ENCODE measurements at places on chromosomes 3 and 15.
A peak's percentile ranks its signal among the peaks of the same experiment; 100 is the strongest.

DNA sequence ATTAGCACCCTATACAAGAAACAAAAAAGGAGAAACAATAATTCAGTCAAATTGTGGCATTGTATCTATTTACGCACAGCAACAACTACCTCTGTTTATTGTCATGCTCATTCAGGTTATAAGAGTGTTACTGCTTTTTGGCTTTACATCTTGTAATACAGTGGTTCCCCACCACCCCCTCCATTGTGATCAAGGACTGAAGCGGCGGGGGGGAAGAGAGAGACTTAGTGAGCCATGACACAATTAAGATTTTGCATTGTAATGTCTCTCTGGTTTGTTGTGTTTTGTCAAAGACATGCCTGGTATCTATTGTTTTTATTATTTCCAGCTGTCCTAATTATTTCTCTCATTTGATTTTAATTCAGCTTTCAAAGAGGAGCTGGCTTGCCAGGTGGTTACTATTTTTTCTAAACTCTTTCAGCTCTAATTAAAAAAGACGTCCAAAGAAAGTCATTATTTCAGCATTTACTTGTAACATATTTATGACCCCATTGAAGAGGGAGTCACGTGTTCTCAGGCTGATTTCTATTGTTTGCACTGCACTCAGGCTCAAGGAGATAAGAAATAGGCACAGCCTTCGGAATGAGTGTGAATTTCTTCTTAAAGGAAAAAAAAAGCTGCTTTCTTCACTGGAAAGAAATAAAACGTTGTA is 234.4 kb upstream of the TBL1XR1 start:
- H3K36me3 ChIP-seq, result no peaks in the 10 kb centered on the region
- H3K4me1 ChIP-seq, result peaks cover 6% of the 10 kb centered on the region
- DNase-seq, result no peak
- no peak overlapping the region for H3K4me3 ChIP-seq
- no peaks in the 10 kb centered on the region for H3K27me3 ChIP-seq

- H3K4me3 ChIP-seq, result no peak overlapping the region
- H3K27ac ChIP-seq, result peak overlapping the region; percentile 64
- no peaks in the 10 kb centered on the region for H3K36me3 ChIP-seq
- no peaks in the 10 kb centered on the region for H3K27me3 ChIP-seq
Observed at GRCh38 chr15:78070049-78070700, 7.3 kb downstream of the TBC1D2B start.

GRCh38 chr15:69861331-69862171 is 236.2 kb downstream of the TLE3 start:
- H3K36me3 ChIP-seq, result no peaks in the 10 kb centered on the region
- H3K27ac ChIP-seq, result no peak overlapping the region
- no peaks in the 10 kb centered on the region for H3K4me1 ChIP-seq
- no peak overlapping the region for H3K4me3 ChIP-seq

GRCh38 chr3:184832044-184832443 is 20.1 kb downstream of the VPS8 start:
- no peak overlapping the region for H3K4me3 ChIP-seq
- no peaks in the 10 kb centered on the region for H3K4me1 ChIP-seq
- H3K27me3 ChIP-seq, result no peaks in the 10 kb centered on the region
- DNase-seq, result no peak

GRCh38 chr3:42875325-42876151 is at the start of gene CYP8B1:
Gene CYP8B1, minus strand, starts transcription at chr3:42875879. Its CDS starts 63 bp downstream, at chr3:42875816.
- no peak within 1 kb of the TSS for H3K27ac ChIP-seq
- no peak within 1 kb of the TSS for H3K4me3 ChIP-seq
- no peaks in the 10 kb centered on the region for H3K27me3 ChIP-seq
- no peaks in the 10 kb centered on the region for H3K4me1 ChIP-seq
- no peak for DNase-seq

DNA sequence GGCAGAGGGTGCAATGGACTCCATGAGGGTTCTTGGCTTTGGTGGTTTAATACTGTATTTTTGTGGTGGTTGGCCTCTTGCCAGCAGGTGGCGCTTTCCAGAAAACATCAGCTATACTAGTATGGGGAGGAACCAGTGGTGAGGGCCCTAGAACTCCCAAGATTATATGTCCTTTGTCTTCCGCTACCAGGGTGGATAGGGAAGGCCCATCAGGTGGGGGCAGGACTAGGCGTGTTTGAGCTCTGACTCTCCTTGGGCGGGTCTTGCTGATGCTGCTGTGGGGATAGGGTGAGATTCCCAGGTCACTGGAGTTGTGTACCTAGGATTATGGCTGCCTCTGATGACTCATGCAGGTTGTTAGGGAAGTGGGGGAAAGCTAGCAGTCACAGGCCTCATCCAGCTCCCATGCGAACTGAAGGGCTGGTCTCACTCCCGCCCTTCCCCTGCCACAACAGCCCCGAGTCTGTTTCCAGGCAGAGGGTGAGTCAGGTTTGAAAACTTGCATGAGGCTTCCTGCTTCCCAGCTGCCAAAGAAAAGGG is 357.7 kb downstream of the OTOL1 start:
- no peaks in the 10 kb centered on the region for H3K4me1 ChIP-seq
- H3K4me3 ChIP-seq, result no peak overlapping the region
- no peaks in the 10 kb centered on the region for H3K27me3 ChIP-seq
- no peak for DNase-seq
- no peak overlapping the region for H3K27ac ChIP-seq

DNA sequence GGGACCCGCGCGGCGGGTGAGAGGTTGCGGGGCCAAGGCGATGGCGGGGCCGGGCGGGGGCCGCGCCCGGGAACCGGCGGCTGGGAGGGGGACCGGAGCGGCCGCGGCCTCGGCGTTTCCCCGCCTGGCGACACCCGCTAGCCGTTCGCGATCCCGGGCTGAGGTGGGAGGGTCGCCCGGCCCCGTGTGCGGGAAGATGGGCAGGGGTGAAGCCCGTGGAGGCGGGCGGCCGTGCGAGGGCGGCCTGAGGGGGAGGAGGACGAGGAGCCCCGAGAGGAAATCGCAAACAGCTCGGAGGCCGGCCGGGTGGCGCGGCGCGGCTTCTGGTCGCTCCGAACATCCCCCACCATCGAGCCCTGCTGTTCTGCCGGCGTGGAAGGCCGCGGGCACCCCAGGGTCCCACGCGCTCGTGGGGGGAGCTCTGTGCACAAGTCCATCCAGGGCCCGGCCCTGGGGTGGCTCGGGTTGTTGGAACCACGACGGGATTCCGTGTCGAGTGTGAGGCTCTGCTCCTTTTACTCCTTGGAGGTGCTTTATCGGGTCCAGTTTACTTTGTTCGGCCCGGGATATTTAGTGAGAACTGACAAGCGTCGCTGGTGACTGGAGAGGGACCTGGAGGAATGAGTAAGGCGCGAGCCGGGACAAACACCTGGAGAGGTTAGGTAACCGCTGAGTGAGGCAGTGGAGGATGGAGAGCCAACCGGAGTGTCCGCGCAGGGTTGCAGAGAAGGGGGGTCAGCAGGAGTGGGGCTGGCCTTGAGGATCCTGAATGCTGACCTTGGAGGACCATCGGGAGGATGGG is 728 bp downstream of the CRTC3 start:
- no peaks in the 10 kb centered on the region for H3K4me1 ChIP-seq
- peak; percentile 45 for DNase-seq
- peak overlapping the region; percentile 90 for H3K27ac ChIP-seq

DNA sequence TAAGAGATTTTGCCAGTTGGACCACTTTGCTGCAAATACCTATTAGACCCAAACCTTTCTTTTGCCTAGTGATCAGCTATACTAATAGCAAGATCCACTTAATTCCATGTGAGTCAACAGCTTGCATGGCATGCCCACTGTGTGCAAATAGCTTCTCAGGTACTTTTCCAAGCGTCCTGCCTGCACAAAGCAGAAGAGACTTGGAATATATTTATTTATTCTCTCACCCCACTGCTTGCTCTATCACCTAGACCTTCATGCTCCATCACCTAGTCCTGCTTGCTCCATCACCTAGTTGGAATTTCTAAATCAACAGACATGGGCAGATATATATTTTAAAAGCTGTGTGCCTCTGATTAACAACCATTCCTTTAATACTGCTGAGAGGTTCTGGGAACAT is 47.6 kb downstream of the MBNL1 start:
- H3K27me3 ChIP-seq, result no peaks in the 10 kb centered on the region
- H3K4me3 ChIP-seq, result no peak overlapping the region
- no peak overlapping the region for H3K27ac ChIP-seq
- no peaks in the 10 kb centered on the region for H3K4me1 ChIP-seq

GRCh38 chr3:65729555-65729954 is 309.2 kb downstream of the MAGI1 start:
- H3K27ac ChIP-seq, result no peak overlapping the region
- H3K27me3 ChIP-seq, result no peaks in the 10 kb centered on the region
- no peak for DNase-seq
- no peaks in the 10 kb centered on the region for H3K36me3 ChIP-seq
- H3K4me1 ChIP-seq, result no peaks in the 10 kb centered on the region
- no peak overlapping the region for H3K4me3 ChIP-seq

DNA sequence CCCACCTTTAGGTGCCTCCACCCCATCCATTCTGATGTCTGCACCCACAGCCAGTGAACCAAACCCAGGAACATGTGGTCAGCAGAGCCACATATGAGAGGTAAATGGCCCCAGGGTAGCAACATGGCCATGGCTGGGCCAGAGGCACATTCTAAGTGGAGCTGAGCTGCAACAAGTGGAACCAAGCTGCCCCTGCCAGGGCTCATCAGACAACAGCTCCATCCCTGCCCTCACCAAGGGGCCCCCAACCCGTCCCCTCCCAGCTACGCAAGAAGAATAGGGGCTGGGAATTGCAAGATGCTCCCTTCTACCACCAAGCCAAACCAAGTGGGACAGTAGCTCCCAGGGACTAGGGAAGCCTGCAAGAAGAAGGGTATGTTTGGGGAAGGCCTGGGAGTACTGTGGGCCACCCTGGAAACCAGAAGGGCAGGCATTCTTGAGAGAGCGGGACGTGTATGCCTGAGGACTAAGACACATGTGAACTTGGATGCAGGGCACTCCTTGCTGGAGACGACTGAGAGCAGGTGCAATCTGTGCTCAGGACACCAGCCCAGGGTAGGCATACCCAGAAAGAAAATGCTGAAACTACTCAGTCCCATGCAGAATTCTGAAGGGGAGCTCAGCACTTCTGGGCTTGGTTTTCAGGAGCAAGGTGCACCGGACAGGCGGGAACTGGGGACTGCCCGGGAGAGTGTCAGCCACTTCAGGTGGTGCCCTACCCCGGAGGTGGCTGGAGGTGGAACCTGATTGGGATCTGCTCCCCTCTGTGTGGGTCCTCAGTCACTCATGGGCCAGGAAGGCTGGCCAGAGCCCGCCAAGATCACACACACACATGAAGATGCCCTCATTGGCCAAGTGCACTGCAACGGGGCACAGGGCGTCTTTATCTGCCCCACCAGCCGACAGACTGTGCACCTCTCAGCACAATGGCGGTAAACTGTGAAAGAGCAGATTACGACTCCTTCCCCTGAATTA is 9.5 kb downstream of the MYL3 start:
- no peaks in the 10 kb centered on the region for H3K27me3 ChIP-seq
- no peaks in the 10 kb centered on the region for H3K4me1 ChIP-seq
- DNase-seq, result no peak
- H3K4me3 ChIP-seq, result no peak overlapping the region

DNA sequence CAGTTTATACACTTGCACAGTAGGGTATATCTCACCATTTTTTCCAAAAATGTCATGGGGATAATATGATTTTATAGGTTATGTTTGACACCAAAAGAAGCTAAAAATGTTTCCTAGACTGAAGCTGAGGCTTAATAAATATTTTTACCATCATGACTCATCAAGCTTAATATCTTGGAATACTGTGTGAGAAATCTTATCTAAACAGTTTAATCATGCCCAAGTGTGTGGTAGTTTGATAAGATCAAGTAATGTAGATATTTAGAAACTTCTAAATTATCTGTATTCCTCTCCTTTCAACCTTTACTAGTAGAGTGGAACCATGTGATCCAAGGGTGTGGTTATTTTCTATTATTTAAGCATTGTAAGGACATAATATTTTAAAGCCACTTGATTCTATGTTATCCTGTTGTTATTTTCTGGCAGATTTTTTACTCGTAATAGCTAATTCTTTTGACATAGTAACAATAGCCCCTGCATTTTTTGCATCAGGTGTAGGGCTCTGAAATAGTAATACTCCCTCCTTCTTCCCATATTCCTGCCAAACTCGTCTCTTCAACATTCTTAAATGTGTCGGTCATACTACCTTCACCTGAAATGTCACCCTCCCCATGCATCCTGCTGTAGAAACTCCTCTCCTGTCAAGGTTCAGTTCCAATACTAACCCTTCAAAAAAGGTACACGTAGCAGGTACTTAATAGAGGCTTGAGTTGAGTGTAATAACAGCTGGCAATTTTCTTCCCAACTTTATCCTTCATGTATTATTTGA is 729.6 kb downstream of the NLGN1 start:
- no peaks in the 10 kb centered on the region for H3K27me3 ChIP-seq
- no peaks in the 10 kb centered on the region for H3K4me1 ChIP-seq
- H3K4me3 ChIP-seq, result no peak overlapping the region

DNA sequence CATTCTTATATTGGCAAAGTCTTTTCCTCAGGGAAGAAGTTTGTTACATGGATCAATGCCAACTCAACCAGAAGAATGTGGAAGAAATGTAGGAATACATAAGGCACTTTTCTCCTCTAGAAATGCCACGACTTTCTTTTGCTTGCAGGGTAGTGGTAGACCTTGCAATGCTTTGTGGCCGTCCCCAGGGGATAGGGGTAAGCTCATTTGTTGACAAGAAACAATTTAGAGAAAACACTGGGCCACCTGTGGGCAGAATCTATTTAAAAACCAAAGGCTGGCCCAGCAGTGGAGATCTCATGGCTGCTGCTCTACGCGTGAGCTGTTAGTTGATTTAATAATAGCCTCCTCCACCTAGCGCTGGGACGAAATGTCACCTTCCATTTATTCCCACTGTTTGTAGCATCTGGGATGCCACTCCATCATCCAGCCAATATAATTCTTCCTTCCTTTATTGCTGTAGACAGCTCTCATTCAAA is 64.6 kb upstream of the PFN2 start:
- no peaks in the 10 kb centered on the region for H3K36me3 ChIP-seq
- no peak overlapping the region for H3K27ac ChIP-seq
- no peaks in the 10 kb centered on the region for H3K27me3 ChIP-seq
- DNase-seq, result no peak
- H3K4me1 ChIP-seq, result no peaks in the 10 kb centered on the region

GRCh38 chr3:112718516-112718915 is 77.6 kb upstream of the CCDC80 start:
- no peaks in the 10 kb centered on the region for H3K36me3 ChIP-seq
- no peak overlapping the region for H3K27ac ChIP-seq
- no peak overlapping the region for H3K4me3 ChIP-seq
- H3K27me3 ChIP-seq, result no peaks in the 10 kb centered on the region
- no peak for DNase-seq
- H3K4me1 ChIP-seq, result no peaks in the 10 kb centered on the region

GRCh38 chr15:62035256-62035924 is 24.9 kb downstream of the VPS13C start:
- H3K27me3 ChIP-seq, result no peaks in the 10 kb centered on the region
- no peak for DNase-seq
- no peaks in the 10 kb centered on the region for H3K36me3 ChIP-seq
- no peaks in the 10 kb centered on the region for H3K4me1 ChIP-seq
- H3K4me3 ChIP-seq, result no peak overlapping the region
